ENCODE measurements at places on chromosomes 6 and 20. TPM values are rescaled to one million over a fixed set of nuclear protein-coding genes. Genes with fewer than 3 reads are reported as not detected.

- no peak for DNase-seq
These were observed 1247.9 kb downstream of the GRIK2 start for GRCh38 chr6:102641426-102641825.

DNA sequence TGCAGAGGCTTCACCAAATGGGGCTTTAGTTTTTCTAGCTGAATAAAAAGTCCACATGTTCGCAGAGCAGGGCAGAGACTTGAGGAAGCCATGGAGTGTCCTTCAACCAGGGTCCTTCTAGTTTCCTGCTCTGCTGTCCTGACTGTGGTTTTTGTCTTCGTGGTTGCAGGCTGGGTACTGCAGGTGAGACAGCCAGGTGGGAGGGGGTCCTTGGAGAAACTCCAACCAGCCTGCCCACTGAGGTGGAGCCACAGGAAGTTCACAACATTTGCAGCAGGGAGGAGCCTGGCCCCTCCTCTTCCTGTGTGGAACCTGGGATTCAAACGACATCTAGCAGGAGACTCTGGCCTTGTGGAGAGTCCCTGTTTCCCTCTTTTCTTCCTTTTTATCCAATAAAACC, 68.8 kb upstream of the MYLIP start:
- no peak for DNase-seq

GRCh38 chr6:89393659-89394058, 18.4 kb downstream of the RRAGD start:
- no peak for DNase-seq

DNA sequence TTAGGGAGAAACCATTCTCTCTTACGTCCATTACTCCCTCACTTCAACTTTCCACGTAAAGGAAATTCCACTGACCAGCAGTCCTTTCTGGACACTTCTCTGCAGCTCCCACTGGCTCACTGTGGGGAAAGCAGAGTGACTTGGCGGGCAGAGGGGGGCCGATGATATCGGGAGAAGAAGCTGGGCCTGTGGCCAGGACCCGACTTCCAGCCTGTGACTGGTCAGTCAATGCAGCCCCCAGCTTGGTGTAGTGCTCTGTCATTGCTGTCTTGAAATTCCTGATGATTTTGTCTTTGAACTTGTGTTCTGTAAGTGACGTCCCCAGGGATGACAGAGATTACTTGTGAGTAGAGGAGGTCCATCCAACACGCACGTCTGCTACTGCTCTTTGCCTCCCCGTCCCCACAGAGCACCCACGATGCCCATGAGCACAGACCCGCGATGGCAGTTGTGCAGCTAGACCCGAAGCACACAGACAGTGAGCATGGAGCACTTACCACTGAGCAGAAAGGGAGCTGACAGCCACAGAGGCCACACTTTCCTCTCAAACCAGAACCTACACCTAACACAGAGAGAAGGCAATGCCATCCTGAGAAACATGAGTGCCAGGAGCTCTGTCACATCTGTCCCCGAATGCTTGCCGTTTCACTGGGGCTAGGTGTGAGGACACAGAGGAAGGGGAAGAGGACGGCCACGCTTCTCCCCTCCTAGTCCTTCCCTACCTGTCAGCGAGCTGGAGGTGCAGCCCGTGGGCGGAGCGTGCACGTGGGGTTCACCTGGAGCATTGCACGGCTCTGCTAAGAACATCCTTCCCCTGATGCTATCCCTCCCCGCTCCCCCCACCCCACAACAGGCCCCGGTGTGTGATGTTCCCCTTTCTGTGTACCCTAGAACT, 25.7 kb downstream of the DACT2 start:
- no peak for DNase-seq

DNA sequence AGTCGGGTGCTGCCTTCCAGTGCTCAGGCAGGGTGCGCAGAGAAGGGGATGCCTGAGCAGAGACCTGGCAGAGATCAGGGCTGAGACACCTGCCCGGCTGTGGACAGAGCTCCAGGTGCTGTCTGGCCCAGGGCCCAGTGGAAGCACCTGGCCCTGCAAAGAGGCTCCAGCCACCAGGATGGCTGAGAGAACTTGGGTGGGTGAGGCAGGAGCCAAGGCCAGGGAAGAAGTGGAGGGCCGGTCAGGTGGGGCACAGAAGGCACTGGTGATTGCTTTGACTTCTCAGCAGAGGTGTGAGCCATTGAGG, 31.2 kb downstream of the PNLDC1 start:
- DNase-seq = no peak

Gene ARMH2
- total RNA-seq = not detected
